ENCODE measurements at places on chromosomes 3 and 15.

GRCh38 chr3:19596408-19596807 is 337.6 kb downstream of the EFHB start:
- no peak for DNase-seq

GRCh38 chr15:89023311-89023961 is 64.8 kb upstream of the ABHD2 start:
- no peak for DNase-seq

GRCh38 chr3:99868311-99868646 is 50.6 kb downstream of the CMSS1 start:
- no peak for DNase-seq

GRCh38 chr3:59126446-59126845 is 76.6 kb upstream of the CFAP20DC start:
- DNase-seq, result no peak

GRCh38 chr3:116785226-116785625 is 75.6 kb downstream of the TUSC7 start:
- no peak for DNase-seq

GRCh38 chr3:9019259-9019961 is 56.1 kb upstream of the RAD18 start:
- DNase-seq, result no peak

DNA sequence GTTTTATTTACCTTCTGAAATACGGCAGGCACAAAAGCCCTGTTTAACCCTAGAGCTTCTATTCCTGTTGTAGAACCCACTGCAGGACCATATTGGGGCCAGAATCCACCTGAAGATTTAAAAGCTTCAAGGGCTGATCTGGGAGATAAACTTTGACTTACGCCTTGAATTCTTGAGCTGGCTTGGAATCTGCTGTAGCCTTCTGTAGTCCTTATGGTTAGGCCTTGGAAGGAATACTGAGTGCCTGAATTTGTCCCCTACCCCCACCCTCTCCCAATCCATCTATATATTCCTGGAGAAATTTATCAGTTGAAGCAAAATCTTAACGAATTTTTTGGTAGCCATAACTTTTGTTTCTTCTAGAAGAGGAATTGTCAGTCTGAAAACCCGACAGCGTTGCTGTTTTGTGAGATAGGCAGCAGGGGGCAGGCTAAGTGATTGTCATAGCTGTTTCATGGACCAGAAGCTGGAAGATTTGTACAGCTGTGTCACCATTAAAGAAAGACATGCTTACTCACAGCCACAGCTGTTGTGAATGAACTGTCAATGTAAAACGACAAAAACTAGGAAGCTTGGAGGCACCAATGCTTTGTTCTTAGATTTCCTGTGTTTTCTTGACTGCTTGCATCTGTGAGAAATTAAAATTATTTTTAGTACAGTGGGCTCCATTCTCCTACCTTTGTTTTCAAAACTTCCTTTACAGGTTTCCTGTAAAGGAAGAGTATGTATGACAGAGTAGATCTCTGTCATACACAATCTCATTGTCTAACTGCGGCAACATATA is 12.8 kb downstream of the LXN start:
- DNase-seq, result peak; percentile 41

DNA sequence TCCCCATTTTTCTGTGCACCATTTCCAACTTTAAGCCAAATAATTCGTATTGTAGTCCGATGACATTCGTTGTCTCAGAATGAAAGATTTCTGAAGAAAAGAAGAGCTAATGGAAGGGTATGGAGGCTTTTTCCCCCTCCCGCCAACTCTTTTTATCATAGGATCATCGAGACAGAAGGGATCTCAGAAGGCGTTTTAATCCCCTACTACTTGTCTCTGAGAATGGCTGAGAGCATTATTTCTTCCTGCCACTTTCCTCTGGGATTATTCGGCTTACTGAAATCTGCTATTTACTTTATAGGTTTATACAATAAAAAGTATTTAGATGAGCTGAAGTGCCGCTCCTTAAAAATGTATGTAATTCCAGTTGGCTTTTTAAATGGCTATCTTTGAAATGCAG is 789.8 kb downstream of the EDEM1 start:
- DNase-seq, result no peak

DNA sequence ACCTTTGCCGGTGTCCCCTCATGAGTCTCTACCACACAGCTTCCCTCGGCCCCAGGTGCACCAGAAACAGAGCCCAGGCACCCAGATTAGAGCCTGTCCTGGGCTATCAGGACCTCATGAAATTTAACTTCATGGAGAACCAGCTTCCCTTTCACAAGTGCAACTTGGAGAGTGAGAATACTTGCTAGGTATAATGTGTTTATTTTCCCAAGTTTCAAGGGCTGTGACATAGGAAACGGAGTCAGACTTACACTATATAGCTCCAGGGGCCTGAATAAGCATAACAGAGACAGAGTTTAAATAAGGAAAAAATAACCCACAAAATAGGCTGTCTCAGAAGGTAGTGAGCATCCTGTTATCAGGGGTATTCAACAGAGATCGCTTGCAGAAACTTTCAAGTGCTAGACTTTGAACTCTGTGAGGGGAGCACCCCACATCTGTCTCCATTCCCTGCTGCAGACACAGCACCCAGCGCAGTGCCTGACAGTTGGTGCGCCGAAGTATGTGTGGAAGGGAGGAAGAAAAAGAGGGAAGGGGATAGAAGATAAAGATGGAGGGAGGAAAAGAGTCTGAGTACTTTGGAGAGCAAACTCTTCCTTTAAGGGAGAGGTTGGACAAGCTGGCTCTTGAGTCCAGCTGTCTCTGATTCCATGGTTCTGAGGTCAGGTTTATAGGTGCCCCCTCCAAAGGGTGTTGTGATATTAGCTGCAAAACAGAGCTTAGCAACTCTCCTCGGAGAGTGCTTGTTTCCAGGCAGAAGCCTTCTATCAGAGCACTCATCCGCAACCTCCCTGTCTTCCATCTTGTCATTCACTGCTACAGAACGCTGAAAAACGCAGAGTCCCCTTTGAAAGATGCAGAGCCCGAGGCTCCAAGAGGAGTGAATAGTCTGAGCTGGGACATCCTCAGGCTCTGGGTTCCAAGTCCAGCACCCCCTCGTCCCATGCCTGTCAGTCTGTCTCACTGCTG is 84.8 kb downstream of the CPN2 start:
- no peak for DNase-seq

DNA sequence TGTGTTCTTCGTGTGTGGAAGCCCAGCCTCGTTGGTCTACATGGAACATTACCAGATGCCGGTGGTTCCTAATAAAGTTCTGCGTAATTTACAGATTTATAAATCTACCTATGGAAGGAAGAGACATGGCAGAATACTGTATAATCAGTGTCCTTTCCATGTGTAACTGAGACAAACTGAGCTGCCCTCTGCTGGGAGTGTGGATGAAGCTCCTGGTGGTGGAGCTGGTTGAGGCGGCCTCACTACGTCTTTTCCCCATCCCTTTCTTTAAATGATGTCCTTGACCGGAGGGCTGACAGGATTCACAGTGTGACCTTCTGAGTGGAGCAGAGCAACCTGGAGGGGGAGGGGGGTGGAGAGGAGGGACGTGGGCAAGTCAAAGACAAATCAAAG is 267.0 kb upstream of the CHRM5 start:
- no peak for DNase-seq

- DNase-seq, result peak; percentile 66
Observed at GRCh38 chr15:60390871-60391501, 6.8 kb downstream of the ANXA2 start.

- DNase-seq, result no peak
Observed at GRCh38 chr3:57043518-57043917, 16.9 kb upstream of the SPATA12 start.

DNA sequence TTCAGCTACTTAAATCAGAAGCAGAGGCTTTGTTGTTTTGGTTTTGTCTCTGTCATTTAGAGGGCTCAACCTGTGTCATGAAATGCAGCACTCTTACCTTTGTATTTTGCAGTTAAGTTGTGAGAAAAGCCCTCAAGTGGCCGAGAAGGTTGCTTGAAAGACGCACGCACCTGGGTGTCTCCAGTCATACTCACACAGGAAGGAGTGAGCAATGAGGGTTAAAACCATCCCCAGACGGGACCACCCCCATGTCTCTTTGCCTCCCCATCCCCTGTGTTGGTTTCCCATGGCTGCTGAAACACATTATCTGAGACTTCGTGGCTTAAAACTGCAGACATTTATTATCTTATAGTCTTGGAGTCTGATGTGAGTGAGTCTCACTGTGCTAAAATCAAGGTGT is 376.1 kb upstream of the CFAP20DC start:
- no peak for DNase-seq

DNA sequence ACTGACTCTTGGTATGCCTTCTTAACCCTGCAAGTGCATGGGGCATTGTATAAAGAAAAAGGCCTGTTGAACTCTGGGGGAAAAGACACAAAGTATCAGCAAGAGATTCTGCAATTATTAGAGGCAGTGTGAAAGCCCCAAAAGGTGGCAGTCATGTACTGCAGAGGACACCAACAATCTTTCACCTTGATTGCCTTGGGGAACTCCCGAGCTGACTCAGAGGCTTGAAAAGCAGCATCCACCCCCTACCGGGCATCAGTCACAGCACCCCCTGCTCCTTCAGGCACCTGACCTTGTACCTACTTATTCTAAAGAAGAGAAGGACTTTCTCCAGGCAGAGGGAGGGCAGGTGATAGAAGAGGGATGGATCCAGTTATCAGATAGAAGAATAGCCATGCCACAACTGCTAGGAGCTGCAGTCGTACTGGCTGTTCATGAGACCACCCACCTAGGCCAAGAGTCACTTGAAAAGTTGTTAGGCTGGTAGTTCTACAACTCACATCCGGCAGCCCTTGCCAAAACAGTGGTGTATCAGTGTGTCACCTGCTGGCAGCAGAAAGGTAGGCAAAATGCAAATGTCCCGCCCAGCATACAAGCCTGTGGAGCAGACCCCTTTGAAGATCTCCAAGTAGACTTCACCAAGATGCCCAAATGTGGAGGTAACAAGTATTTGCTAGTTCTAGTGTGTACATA is 241.6 kb upstream of the CNTN6 start:
- DNase-seq, result no peak

GRCh38 chr3:11736136-11736833 is 92.6 kb upstream of the VGLL4 start:
- DNase-seq, result no peak

DNA sequence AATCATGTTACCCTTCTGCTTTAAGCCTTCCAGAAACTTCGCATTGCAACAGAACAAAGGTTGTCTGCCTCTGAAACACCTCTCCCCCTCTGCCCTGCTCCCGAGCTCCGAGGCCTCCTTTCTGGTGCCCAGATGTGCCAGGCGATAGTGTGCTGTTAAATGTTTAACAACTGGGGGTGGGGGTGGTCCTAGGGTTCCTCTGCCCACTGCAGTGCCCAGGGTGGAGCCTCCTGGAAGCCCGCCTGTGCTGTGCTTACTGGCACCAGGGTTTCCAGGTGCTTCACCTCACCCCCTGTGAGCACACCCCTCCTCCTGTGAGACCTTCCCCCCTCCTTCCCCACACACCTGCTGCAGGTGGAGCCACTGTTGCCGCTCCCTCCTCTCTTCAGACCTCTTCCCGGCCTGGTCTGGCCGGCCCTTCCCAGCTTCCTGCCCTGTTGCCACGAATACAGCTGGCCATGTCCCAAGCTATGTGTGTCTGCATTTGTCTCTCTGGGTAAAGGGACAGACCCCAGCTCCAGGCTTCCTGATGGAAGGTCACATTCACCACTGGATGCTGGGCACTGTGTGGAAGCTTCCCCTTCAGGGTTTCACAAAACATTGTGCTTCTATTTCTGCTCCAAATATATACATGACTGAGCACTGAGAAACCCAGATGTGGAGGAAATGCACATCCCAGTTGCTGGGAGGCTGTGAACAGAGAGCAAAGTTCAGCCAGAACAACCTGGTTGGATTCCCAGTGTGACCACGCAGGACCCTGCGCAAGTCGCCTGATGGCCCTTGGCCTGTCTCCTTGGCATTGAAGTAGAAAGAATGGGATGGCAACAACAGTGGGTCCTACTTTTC is 37.2 kb downstream of the MGLL start:
- DNase-seq, result no peak

DNA sequence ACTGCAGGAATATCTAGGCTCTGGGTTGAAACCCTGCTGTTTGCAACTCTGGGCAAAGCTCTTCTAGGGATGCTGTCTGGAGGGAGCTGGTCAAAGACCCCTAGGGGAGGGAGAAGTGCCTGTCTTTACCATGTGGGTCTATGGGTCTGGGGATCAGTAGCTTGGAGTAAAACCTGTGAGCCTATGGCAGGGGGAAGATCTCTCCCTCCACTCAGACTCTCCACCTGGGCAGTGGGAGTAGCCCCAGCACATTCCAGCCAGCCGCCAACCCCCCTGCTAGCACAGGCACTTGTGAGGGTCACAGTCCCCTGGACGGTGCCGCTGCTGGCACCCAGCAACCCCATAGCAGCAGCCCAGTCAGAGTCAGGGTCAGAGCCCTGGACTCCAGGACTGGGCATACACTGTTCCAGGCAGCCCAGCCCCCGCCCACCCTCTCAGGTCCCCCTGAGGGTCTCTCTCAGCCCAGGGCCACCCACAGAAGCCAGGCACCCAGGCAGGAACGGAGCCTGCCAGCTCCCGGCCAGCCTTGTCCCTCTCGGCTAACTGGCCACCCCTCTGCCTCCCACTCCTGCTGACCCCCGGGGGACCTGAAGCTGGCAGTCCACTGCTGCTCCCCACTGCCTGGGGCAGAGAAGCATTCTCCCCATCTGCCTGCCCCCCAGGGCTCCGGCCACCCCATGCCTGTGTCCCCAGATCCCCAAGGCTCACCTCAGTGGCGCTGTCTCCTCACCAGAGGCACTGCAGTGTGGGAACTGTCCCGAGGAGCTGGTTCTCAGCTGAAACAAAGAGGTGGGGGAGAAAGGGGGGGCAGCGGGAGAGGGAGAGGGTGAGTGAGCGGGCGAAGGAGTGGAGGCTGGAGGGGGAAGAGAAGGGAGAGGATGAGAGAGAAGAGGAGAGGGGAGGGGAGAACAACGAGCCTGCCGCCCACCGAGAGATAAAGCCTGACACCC is 10.8 kb downstream of the GLYCTK start:
- DNase-seq, result no peak

DNA sequence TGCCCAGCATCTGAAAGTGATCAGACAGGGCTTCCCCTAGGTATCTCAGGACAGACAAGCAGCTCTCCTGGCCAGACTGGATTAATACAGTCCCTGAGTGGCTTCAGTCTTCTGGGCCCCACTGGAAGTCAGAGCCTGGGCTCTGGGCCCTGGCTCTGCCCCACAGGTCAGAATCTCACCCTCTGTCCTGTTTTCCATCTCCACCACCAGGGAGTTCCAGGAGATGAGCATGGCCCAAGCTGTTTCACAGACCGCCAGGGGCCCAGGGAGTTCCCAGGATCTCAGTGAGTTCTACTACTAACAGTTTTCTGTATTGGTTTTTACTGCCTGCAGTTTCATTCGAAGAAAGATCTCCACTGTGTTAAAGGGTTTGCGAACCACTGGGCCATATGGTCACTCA is 131.5 kb downstream of the MEX3B start:
- no peak for DNase-seq

GRCh38 chr3:116288485-116288884 is 156.8 kb downstream of the LSAMP start:
- DNase-seq, result no peak
